Smooth muscle cell of the coronary artery (primary cell): ENCODE measurements at places on chromosomes 2 and 18. TPM values are rescaled to one million over a fixed set of nuclear protein-coding genes. Genes with fewer than 3 reads are reported as not detected.

The IGFBP2 gene
- total RNA-seq, result 42.0 and 195 TPM in 2 replicates

The ARHGEF4 gene
- 0.90 and 12.2 TPM in 2 replicates for total RNA-seq

The CD8A gene
- not detected in 2 replicates for total RNA-seq

The TFCP2L1 gene
- not detected in 2 replicates for total RNA-seq

The LDAH gene
- 8.7 and 12.3 TPM in 2 replicates for total RNA-seq

The GALNT14 gene
- total RNA-seq, result 0.08 and 0.12 TPM in 2 replicates

The COL4A3 gene
- 7.3 and 8.3 TPM in 2 replicates for total RNA-seq

The HMSD gene
- not detected in 2 replicates for total RNA-seq

The SERPINB12 gene
- not detected in 2 replicates for total RNA-seq

The OXER1 gene
- under 0.01 TPM in 2 replicates for total RNA-seq

The OST4 gene
- total RNA-seq, result 710 and 956 TPM in 2 replicates

The KIF5C gene
- 0.08 and 0.12 TPM in 2 replicates for total RNA-seq

The TBR1 gene
- not detected in 2 replicates for total RNA-seq

The CCDC195 gene
- total RNA-seq, result not detected in 2 replicates

The STRN gene
- 8.6 and 11.5 TPM in 2 replicates for total RNA-seq

The NCK2 gene
- 49.5 and 52.5 TPM in 2 replicates for total RNA-seq

The SERPINB13 gene
- not detected in 2 replicates for total RNA-seq

The ABCB11 gene
- total RNA-seq, result not detected in 2 replicates

The DSEL gene
- 23.8 and 30.7 TPM in 2 replicates for total RNA-seq

The KIAA2012 gene
- under 0.01 TPM in 1 of 2 replicates, not detected in the other for total RNA-seq

The ROCK1 gene
- 9.9 and 29.9 TPM in 2 replicates for total RNA-seq

The ITGA4 gene
- 8.9 and 63.1 TPM in 2 replicates for total RNA-seq
